ENCODE measurements at places on chromosomes 1 and 21. TPM values are rescaled to one million over a fixed set of nuclear protein-coding genes. Genes with fewer than 3 reads are reported as not detected.

DNA sequence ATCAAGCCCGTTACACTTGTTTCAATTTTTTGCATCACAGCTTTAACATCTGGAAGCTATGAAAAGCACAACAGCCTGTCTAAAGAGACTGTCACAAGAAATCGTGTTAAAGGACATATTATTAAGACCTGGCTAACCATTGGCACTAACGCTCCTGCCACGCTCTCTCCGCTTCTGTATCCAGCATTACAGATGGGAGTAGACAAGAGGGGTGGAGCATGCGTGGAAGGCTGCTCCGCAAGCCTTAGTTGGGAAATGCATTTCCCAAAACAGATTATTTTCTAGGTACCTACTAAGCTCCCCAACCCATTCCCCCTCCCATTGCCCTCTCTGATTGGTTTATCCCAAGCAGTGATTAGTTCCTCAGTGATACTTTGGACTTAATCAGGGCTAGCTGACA, 72.4 kb downstream of the NTNG1 start:
- no peak for DNase-seq

Gene MTARC2
- not detected for total RNA-seq

DNA sequence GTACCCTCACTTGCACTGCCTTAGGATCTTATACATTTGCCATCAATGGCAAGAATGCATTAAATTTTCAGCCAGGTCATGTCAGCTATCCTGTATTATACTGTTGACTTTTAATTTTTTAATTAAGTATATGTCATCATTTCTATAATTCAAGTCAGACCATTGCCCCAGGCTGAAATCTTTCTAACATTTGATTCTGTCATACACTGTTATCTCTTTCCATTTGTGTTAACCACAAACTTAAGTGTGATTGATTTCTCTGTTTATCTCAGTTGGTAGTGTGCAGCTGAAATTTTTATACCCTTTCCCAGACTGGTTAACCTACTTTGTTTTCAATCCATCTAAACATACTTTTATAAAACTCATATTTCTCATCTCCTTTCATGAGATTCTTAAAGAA, 153.3 kb downstream of the ZP4 start:
- DNase-seq, result no peak

DNA sequence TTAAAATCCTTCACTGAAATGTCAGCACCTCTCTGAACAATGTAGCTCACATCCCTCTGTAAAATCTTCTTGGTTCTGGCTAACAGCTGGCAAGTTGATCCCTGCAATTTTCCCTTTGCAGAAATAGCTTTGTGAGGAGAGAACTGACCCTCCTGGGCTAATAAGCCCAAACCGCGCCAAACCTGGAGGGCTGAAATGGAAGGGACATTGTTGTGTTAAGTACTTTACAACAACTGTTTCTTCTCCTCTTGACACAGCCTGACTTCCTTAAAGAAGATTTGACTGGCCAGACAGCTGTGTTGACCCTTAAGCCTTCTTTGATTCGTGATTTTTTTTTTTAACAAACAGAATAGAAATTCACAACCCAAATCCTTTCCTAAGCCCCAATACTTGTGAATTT, 5.7 kb downstream of the LMX1A start:
- no peak for DNase-seq

DNA sequence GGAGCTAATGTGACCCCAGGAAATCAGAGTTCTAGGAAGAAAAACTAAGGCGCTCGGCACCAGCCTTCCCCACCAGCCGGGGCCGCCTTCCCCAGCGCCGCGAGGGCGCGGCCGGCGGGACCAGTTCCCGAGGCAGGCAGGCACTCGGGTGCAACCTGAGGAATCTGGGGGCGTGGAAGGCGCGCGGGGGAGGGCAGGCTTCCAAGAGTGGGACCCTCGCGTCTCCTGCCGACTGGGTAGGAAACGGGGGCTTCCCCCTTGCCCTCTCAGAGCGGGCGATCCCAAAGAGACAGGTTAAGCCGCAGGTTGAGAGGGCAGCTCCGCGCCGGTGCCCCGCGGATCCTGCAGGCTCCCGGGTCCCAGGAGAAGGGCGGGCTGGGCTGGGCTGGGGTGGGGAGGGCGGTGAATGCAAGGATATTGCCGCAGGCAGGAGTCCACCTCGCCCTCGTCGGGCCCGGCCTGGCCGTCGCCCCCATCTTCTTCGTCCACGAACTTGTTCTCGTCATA, 431 bp downstream of the ARPC5 start:
- peak; percentile 30 for DNase-seq

DNA sequence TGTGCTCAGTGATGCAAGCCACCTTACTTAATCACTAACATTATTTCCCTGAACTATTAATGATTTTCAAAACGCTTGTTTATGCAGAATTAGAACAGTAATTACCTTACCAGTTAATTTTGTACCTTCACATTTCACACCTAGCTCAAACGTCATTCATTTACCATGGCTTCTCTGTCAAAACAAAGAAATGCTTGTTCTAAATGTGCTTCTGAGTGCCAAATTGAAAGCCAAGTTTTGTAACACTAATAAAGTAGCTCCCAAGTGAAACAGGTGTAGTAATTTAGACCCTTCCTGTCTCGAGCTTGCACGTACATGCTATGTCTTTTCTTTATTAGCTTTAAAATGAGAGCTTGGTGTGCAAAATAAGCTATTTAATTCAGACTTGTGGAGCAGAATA, 533.7 kb upstream of the PKN2 start:
- no peak for DNase-seq

- DNase-seq, result no peak
Observed at GRCh38 chr1:192604979-192605620, 29.5 kb downstream of the RGS1 start.

DNA sequence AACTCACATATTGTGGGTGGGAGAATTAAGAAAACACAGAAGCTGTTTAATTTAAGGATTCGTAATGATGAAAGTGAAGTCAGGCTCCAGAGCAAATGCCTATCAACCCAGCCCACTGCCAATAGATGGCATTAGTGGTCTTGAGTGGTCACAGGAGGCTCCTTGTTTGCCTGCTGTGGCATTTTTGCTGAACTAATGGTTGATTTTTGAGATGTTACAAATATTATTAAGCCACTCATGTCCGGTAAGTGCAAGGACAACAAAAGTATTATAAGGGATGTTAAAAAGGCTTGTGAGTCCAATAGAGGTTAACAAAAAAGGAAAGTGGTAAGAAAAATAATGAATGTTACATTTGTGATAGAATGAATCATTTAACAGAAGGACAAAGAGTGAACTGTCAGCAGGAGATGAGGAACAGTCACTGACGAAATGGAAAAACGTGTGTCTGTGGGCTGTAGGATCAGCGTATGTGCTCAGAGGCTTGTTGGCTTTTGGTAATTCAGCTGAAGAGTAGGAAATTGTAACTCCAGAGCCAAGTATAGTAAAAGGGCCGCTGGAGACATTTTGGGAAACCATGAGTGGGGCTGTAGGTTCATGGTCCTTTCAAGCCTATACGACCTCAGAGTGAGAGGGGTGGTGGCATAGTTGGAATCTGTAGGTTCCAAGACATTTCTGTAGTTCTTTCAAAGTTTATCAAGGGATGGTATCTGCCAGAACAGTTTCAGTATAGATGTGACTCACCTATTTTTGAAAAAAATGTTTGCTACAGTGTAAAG, 11.2 kb downstream of the SFT2D2 start:
- peak; percentile 11 for DNase-seq

Gene CA6
- 0.25 TPM for total RNA-seq

Measured in activated CD4-positive, alpha-beta T cell treated with anti-CD3 and anti-CD28 coated beads, Interleukin-2, amount 10 ng/mL, durations not matched to agents 7 days and 5 days (primary cell).